ENCODE measurements at places on chromosomes 6 and 20. TPM values are rescaled to one million over a fixed set of nuclear protein-coding genes. Genes with fewer than 3 reads are reported as not detected.

Gene THBS2
- total RNA-seq = 143 TPM

Gene NMBR
- not detected for total RNA-seq

Gene PGC
- total RNA-seq = not detected

Gene IL20RA
- total RNA-seq = 0.85 TPM

Gene TNNC2
- 1.1 TPM for total RNA-seq

Gene SLC25A27
- 2.0 TPM for total RNA-seq

Gene CALHM6
- total RNA-seq = 0.68 TPM

Gene CRISP2
- total RNA-seq = not detected

Data from pericardium fibroblast (primary cell).